ENCODE measurements at places on chromosomes 16 and 17. TPM values are rescaled to one million over a fixed set of nuclear protein-coding genes. Genes with fewer than 3 reads are reported as not detected.
A peak's percentile ranks its signal among the peaks of the same experiment; 100 is the strongest.

Gene ABCC11
- 0.20 TPM for total RNA-seq

Gene ELMO3
- 0.75 TPM for total RNA-seq

Gene FBXW10
- 0.11 TPM for total RNA-seq

Gene ZNF469
- 0.48 TPM for total RNA-seq

Gene RBFOX1
- total RNA-seq, result 48.2 TPM

Gene ASGR1
- total RNA-seq, result not detected

Gene OTOP3
- not detected for total RNA-seq

Gene LRRC36
- not detected for total RNA-seq

Gene MYH11
- 35.2 TPM for total RNA-seq

Gene AANAT
- not detected for total RNA-seq

Gene CDRT4
- 0.96 TPM for total RNA-seq

Gene ZNF688
- total RNA-seq, result 10.8 TPM

Gene ADAMTS18
- total RNA-seq, result 0.69 TPM

- DNase-seq, result no peak
These were observed 109.2 kb upstream of the FOXF1 start for GRCh38 chr16:86401126-86401525.

DNA sequence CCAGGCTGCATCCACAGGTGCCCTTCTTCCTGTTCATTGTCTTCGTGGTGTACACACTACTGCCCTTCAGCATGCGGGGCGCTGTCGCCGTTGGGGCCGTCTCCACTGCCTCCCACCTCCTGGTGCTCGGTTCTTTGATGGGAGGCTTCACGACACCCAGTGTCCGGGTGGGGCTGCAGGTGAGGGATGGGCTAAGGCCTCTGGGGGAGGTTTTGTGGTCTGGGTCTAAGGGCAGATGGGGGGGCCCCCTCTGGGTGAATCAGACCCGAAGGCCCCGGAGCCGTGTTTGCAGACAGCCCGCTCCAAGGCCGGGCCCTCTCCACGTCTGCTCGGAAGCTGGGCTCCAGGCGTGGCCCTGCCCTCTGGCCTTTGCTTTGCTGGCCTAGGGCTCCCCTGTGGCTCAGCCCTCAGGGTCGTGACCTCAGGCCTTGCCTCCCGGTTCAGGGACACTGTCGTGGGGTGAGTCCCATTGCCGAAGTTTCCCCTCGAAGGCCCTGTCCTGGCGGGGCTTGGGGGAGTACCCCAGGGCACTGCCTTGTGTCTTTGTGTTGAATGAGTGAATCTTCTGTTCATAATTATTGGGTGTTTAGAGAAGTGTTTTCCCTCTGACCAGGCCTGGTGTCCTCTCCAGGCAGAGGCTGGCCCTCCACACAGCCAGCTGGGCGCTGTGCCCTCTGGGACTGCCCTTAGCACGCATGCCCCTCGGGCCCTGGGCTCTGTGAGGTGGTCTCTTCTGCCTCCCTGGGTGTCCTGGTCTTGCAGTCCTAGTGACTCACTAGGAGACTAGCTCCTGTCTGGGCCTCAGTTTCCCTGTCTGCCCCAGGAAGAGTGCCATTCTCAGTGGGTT lies 25.6 kb downstream of the ADCY7 start:
- DNase-seq, result no peak

- DNase-seq, result no peak
These were observed 33.8 kb downstream of the SDK2 start for GRCh38 chr17:73610331-73610911.

DNA sequence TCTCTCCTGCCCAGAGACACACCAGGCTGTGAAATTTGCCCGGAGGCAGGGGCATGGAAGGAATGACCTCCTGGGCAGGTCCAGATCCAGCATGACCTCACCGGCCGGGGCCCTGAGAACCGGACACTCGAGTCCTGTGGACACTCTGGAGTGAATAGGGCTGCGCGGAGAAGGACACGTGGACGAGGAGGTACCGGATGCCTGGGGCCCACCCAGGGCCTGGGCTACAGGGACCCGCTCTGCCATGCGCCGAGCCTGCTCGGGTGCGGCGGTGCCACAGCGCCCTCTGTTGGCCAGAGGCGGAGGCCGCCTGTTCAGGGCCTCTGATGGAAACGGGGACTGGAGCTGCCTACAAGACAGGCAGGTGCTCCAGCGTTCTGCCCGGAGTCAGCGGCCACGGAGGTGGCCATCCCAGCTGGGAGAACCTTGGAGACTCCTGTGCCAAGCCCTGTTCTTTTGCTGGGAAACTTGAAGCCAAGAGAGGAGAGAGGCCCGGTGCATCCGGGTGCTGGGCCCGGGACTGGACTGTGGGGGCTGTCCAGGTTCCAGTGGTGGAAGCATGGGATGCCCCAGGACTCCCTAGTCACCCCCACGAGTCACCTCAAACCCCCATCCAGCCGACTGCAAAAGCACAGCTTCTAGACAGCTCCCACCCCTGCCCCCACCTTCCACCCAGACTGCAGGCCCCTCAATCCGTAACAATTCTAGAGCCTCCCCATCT lies 19.3 kb upstream of the NXPH3 start:
- peak; percentile 74 for DNase-seq

DNA sequence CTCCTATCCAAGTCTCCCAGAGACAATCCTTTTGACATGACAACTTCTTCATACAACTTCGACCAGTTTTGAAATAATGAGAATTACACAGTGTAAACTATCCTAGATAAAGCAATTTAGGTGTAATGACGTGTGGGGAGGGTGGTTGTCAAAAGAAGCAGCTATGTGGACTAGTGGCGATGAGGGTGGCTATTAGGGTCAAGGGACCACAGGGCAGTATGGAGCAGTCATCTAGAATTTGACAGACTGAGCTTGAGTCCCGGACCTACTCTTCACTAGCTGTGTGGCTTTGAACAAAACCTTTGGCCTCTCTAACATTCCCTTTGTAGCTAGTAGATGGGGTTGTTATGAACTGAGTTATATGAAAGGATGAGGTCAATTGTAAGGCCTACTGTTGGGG lies 247.1 kb downstream of the HAPSTR1 start:
- DNase-seq, result no peak

DNA sequence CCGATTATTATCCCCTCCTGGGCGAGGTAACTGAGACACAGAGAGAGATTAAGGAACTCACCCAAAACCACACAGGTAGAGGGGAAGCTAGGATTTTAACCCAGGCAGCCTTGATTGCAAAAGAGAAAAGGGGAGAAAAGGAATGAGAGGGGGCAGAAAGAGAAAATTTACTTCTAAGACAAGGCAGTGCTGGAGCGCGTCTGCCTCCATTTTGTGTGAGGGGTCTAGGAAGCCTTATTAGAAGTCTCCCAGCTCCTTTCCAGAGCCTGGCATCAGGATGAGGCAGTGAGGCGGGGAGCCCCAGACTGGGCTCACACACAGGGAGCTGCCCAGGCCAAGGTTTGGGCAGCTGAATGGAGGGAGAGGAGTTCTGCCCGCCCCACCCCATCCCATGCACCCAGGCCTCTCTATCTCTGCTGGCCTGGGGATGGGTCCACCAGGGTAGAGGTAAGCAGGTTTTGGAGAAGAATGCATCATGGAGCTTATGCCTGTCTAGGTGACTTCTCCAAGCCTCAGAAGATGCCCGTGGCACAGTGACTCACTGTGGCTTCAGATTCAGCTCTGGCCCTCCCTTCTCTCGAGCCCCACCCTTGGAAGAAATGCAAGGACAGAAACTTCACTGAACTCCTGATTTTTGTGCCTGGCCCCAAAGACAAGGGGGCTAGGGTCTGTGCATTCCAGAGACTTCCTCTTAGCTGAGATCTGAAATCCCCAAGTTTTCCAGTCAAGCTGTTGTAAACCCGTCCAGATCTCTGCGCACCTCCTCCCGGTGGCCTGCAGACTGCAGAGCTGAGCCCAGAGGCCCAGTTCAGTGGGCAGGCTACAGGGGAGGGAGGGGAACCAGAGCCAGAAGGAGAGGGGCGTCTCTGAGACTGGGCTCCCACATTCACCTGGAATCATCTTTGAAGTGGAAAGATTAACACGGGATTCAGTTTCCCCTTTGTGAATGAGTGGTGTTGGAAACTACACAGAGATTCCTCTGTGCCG lies 95.1 kb upstream of the CDH5 start:
- DNase-seq, result no peak

DNA sequence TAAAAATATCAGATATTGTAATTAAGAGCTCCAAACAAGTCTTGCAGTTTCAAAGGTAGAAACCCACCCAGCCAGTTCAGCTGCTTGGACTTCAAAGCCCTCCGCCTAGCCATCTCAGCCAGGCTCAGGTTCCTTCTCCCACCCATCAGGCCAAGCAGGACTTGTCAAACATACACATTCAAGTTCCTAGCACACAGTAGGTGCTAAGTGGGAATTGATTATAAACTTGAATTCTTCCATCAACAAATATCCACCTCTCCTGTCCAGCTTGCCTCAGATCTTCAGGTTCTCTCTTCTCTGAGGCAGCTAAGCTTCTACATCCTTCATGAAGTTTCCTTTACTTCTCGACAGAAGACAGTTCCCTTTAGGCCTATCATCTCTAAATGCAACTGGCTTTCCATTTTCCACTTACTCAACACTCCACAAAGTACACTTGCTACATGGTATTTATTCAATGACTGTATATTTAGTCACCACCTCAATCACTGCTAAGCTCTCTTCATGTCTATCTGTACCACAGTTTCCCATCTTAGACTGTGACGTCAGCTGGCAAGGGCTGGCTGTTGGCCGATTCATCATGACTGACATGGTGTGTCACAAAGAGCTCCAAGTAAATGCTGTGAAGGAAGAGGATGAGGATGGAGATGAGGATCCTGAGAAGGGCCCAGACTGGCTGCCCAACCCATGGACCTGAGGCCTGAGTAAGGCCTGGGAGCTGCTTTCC lies 13.3 kb upstream of the COG7 start:
- no peak for DNase-seq

- DNase-seq, result no peak
These were observed 508 bp downstream of the FLCN start for GRCh38 chr17:17236295-17237025.

GRCh38 chr17:19702217-19702641 lies 14.2 kb downstream of the SLC47A2 start:
- no peak for DNase-seq

DNA sequence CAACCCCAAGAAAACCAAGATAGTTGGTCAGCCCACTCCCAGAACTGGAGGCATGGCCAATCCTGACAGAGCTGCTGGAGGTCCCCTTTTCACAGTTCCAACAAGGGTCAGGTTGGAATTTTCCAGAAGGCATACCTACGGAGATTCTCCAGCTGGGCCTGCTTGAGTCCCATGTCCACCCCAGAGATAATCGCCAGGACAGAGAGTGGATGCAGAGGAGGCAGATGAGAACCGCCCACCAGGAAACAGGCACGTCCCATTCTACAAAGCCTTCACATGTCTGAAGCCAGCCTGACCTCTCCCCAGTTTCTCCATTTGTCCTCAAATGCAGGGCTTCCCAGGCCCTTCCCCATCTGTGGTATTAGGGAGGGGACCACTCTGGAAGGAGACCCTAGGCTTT lies 47.4 kb upstream of the SMURF2 start:
- no peak for DNase-seq

DNA sequence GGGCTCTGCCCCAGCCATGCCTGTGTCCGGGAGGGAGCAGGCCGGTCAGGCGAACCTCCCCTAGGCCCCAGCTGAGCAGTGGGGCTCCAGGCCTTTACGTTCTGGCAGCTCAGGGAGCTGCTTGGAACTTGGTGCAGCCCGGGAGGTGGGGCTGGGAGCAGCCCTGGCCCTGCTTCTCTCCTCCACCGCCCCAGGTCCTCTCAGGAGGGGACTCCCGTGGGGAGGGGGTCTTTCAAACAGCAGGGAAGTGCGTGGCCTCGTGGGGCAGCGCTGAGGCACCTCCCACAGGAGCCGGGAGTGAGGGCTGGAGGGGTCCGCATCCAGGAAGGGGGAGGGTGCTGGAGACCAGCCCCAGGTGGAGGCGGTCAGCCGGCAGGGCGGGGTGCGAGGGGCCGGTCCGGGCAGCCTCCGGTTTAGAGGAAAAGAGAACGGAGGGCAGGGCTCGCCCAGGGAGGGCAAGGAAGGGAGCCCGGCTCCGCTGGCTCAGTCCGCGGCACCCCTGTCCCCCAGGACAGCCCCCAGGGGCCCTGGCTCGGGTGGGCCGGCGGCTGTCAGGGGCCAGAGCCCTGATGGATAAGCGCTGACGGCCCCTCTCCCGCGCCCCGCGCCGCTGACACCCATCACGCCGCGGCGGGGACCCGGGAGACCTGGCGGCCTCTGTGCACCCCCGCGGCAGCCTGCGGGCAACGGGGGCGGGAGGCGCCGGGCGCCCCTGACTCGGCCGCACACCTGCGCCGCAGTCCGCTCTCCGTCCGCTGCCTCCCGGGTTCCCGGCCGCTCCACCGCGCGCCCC lies 587 bp upstream of the PRR35 start:
- DNase-seq, result no peak

GRCh38 chr16:83843657-83844056 lies 35.9 kb downstream of the HSBP1 start:
- DNase-seq, result no peak

DNA sequence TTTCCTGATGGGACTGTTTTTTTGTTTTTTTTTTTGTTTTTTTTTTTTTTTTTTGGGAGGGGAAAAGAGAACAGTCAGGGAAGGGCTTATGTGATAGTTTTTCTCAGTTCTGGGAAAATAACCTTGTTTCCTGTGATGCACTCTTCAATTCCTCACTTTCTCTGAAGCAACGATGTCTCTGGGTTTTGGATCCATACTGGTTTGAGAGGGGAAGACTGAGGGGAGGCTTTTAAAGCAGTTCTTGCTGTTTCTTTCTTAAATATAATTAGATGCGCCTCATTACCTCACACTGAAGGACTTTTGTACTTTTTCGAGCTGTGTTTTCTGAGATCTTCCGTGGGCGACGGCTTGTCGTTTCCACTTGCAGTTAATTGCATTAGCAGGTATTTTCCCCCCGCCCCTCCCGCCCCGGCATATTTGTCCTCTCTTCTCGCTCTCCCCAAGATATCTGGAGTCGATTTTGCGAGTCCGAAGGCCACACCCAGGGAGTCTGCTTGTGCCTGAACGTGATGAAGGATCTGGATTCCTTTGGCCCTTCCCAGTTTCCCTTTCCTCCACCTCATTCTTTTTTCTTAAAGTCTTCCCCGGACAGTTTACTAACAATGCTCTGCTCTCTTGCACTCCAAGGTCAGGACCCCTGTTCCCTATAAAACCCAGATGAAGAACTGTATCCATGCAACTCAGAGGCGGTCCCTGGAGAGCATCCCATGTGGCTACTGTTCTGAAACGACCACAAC lies 125.2 kb upstream of the ZFHX3 start:
- no peak for DNase-seq

- no peak for DNase-seq
These were observed 1.2 kb upstream of the STARD3 start for GRCh38 chr17:39635614-39636176.

DNA sequence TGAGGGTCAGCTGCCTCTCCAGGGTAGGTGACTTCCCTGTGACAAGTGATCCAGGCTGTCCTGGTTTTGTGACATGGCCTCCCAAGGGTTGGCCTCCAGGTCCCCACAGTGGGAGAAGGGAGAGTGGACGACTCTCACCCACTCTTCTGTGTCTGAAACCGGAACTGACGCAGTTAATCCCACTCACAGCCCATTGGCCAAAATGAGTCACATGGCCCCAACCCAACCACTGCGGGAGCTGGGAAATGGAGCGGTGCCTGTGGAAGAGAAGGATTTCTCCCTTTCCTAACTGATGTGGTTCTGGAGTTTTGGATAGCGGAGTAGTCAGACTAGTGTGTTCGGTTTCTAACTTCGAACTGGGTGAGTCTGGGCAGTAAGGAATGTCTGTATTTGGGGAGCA lies 79.4 kb downstream of the ABCC6 start:
- DNase-seq, result no peak

Data from heart left ventricle (tissue), 16 donors.